ENCODE measurements at places on chromosomes 4 and X. TPM values are rescaled to one million over a fixed set of nuclear protein-coding genes. Genes with fewer than 3 reads are reported as not detected.
A peak's percentile ranks its signal among the peaks of the same experiment; 100 is the strongest.

GRCh38 chr4:15161439-15161838 lies 159.2 kb downstream of the CPEB2 start:
- DNase-seq = no peak
- H3K27me3 ChIP-seq = no peaks in the 10 kb centered on the region
- no peak overlapping the region for H3K27ac ChIP-seq
- H3K4me3 ChIP-seq = no peak overlapping the region

DNA sequence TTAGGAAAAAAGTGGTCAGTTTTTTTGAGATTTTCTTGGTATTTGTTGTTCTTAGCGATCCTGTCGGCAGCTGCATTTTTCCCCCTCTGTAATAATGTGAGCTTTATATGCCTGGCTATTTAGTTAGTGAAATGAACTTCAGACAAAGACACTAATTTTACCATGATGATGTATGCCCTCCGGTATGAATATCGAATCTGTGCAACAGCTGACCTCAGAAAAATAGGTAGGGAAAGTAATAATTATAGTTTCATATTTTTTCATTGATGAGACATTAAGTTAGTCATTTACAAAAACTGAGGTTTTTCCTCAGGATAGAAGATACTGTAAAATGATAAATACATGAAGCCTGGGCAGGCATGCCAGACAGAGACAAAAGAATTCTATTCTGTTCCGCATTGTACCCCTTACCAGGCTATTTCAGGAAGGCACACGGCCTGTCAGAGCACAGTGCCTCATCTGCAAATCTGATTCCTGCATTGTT lies 155.8 kb downstream of the SHROOM3 start:
- no peak for DNase-seq
- H3K4me1 ChIP-seq = no peaks in the 10 kb centered on the region
- H3K36me3 ChIP-seq = no peaks in the 10 kb centered on the region
- H3K4me3 ChIP-seq = no peak overlapping the region

GRCh38 chrX:36501169-36501702 lies 506.9 kb upstream of the FAM47C start:
- no peaks in the 10 kb centered on the region for H3K27me3 ChIP-seq
- no peaks in the 10 kb centered on the region for H3K4me1 ChIP-seq
- no peak for DNase-seq
- H3K36me3 ChIP-seq = no peaks in the 10 kb centered on the region
- H3K27ac ChIP-seq = no peak overlapping the region
- no peak overlapping the region for H3K4me3 ChIP-seq

DNA sequence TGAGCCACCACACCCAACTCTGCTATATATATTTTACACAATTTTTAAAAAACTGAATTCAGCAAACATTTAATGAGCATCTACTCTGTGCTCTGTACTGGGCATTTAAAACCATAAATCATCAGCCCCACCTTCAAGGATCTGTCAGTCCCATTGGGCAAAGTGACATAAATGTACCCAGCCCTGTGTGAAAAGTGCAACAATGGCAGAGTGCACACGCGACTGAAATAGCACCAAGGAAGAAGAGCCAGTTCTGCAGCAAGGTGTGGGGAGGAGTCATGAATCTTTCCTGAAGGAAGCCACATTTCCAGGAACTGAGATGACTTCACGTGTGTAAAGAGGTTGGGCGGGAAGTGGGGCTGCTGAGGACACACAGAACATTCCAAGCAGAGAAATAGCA lies 111.5 kb upstream of the ATP6AP2 start:
- H3K27ac ChIP-seq = no peak overlapping the region
- H3K4me3 ChIP-seq = no peak overlapping the region
- H3K36me3 ChIP-seq = no peaks in the 10 kb centered on the region
- no peaks in the 10 kb centered on the region for H3K4me1 ChIP-seq
- DNase-seq = no peak

DNA sequence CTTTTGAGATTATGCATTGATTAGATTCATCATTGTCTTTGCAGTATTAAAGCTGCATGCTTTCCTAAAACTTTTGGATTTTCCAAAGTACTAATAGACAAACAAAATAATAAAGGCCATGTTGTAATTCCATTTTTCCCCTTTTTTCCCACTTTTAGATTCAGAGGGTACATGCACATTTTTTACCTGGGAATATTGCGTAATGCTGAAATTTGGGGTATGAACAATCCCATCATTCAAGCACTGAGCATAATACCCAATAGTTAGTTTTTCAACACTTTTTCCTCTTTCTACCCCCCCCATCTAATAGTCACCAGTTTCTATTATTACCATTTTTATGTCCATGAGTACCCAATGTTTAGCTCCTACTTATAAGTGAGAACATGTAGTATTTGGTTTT lies 1863.6 kb downstream of the STIM2 start:
- H3K4me1 ChIP-seq = no peaks in the 10 kb centered on the region
- no peaks in the 10 kb centered on the region for H3K27me3 ChIP-seq
- H3K36me3 ChIP-seq = no peaks in the 10 kb centered on the region
- no peak overlapping the region for H3K4me3 ChIP-seq
- DNase-seq = no peak

DNA sequence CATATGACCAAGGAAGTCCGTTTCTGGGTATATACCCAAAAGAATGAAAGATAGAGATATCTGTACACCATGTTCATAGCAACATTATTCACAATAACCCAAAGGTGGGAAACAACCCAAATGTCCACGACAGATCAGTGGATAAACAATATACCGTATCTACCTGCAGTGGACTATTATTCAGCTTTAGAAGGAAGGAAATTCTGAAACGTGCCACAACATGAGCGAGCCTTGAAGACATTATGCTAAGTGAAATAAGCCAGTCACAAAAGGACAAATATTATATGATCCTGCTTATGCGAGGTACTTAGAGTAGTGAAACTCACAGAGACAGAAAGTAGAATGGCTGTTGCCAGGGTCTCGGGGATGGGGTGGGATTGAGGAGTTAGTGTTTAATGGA lies 75.0 kb downstream of the ANAPC4 start:
- H3K36me3 ChIP-seq = no peaks in the 10 kb centered on the region
- no peaks in the 10 kb centered on the region for H3K27me3 ChIP-seq
- H3K4me1 ChIP-seq = no peaks in the 10 kb centered on the region
- no peak overlapping the region for H3K27ac ChIP-seq
- no peak for DNase-seq

GRCh38 chr4:127737295-127737694 lies 7.1 kb downstream of the SLC25A31 start:
- no peaks in the 10 kb centered on the region for H3K4me1 ChIP-seq
- H3K27me3 ChIP-seq = no peaks in the 10 kb centered on the region
- no peak overlapping the region for H3K27ac ChIP-seq
- no peak overlapping the region for H3K4me3 ChIP-seq
- H3K36me3 ChIP-seq = no peaks in the 10 kb centered on the region

The MCUB gene
- total RNA-seq = 3.3 TPM

The HSPA4L gene
- total RNA-seq = 2.1 TPM

- H3K27ac ChIP-seq = peak overlapping the region; percentile 49
- DNase-seq = no peak
- H3K27me3 ChIP-seq = no peaks in the 10 kb centered on the region
- no peaks in the 10 kb centered on the region for H3K36me3 ChIP-seq
Observed at GRCh38 chrX:108285356-108285755, 152.9 kb downstream of the COL4A6 start.

The RBM46 gene
- total RNA-seq = not detected

Measured in uterus (tissue), 4 donors.